ENCODE measurements at places on chromosomes 5 and 9.

DNA sequence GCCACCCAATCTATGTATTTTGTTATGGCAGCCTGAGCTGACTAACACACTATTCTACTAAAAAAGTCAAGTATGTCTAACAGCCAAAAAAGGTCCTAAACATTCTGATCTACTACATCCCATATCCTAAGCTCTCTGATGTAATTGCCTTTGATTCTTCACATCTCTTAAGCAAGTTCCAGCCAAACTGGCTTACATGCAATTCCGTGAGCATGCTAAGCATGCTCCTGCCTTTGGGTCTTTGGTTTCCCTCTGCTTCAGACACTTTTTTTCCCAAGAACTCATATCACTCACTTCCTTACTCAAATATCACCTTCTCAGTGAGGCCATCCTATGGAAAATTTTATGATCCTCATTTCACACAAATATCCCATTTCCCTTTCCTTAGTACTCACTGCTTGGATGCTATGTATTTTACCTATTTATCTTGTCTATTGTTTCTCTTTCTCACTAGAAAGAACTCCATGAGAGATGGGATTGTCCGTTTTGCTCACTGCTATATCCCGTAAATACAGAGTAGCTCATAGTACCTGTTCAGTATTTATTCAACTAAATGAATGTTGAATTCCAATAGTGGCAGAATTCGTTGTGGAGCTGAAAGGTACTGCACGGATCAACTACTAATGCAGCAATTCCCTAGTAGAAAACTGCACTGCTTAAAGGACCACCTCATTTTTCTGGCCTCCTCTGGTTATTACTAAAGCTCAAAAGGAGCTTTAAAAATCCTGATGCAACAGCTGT, 2.3 kb upstream of the SLC12A2 start:
- no peak for DNase-seq

- DNase-seq: no peak
These were observed 533 bp downstream of the DCANP1 start for GRCh38 chr5:135446615-135447014.

GRCh38 chr9:116269250-116269649, 115.7 kb downstream of the PAPPA start:
- DNase-seq: no peak

- peak; percentile 43 for DNase-seq
These were observed 47.6 kb downstream of the PDCD1LG2 start for GRCh38 chr9:5557606-5558587.

DNA sequence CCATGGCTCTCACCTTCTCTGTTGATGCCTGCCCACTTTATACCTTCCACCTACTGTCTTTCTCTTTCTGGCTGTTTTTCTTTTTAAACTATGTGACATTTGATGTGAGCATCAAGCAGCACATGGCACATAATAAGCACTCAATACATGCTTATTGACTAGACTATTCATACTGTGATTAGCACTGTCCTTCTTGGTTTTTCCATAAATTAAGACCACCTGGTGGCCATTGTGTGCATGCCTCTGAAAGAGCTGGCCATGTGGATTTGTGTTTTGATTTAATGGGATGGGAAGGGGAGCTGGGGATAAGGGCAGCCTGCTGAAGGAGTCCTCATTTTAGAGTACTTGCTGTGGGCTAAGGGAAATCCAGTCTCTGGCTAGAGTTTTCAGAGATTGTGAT, 79.4 kb downstream of the ARHGEF28 start:
- no peak for DNase-seq

DNA sequence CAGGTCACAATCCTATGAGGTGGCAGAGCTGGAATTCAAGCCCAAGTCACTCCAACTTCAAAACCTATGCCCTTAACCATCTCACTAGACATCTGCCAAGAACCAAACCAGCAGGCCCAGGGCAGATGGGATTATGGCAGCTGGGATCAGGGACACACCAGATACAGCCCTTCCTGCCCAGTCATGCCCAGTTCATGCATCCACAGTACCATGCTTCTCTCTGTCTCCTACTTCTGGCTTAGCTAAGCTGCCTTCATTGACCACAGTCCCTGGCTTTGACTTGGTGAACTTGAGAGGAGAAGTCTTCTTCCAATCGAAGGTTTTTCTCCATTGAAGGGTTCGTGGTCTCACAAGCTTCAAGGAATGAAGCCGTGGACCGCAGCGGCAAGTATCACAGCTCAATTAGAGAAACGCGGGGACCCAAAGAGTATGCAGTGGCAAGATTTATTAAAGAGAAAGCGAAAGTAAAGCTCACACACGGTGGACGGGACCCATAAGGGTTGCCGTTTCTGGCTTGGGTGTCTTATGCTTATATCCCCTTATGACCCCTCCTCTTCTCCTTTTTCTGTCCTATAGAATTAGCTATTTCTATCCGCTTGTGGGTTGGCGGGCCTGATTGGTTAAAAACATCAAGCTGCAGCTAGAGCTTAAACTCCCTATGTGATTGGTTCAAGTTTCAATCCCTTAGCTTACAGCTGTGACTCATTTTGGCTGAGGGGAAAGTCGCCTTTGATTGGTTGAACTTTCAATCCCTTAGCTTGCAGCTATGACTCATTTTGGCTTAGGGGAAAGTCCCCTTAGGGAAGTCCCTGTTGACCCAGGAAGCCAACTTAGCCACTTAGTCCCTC, 101.2 kb downstream of the TRIM36 start:
- no peak for DNase-seq

DNA sequence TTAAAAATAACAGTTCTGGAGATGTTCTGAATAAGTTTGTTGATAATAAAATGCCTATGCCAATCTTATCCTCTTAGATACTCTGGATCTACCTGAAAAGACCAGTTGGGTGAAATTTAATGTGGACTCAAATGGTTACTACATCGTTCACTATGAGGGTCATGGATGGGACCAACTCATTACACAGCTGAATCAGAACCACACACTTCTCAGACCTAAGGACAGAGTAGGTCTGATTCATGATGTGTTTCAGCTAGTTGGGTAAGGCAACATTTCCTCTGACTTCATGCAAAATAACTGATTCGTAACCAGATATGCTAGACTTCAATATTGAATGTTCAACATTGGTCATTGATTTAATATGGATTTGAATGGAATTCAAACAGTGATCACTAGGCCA, 27.0 kb downstream of the ERAP2 start:
- DNase-seq: no peak

DNA sequence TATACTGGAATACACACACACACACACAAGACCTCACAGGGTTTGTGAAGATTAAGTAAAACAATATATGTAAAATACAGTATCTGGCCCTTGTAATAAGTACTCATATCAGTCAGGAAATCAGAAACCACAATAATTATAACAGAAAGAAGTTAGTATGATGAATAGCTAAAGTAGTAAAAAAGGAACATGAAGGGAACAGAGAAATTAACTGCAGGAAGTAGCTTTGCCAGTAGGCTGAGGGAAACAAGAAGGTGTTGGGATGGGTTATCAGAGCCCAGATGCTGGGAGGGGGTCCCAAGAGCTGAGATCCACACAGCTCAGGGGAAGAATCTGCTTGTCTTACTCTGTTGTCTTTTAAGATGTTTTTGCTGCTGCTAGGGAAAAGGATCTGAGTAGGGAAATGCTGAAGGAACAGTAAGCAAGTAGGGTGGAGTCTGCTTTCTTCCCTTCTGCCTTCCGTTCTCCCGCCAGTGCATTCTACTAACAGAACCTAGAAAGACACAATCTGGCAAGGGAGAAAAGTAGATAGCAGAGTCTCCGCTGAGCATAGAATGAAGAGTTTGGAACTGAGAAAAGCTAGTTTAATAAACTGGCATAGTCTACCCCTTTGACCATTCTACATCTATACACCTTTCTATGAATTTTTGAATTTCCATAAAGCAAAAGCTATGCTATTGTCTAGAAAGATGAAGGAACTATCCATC, 55.3 kb upstream of the ALDH1A1 start:
- DNase-seq: no peak
